Cerebellar nuclear complex (tissue), 1 donor: ENCODE measurements at places on chromosomes 13 and 19.
A peak's percentile ranks its signal among the peaks of the same experiment; 100 is the strongest.

DNA sequence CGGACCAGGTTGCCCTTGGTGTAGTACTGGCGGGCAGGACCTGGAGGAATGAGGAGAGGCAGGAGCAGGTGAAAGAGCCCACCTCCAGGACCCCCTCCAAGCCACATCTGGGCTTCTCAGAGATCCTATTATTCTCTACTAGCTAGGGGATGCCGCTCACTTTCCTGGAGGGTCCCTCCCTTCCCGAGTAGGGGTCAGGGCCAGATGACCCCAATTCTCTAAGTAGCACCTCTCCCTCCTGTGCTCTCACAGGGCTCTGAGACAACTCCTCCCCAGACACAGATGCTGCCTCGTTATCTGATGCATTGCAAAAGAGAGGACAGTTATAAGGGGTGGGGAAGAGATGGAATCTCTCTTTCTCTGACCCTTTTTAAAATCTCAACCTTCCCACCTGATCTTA is 22.9 kb downstream of the GP6 start:
- no peak for DNase-seq

DNA sequence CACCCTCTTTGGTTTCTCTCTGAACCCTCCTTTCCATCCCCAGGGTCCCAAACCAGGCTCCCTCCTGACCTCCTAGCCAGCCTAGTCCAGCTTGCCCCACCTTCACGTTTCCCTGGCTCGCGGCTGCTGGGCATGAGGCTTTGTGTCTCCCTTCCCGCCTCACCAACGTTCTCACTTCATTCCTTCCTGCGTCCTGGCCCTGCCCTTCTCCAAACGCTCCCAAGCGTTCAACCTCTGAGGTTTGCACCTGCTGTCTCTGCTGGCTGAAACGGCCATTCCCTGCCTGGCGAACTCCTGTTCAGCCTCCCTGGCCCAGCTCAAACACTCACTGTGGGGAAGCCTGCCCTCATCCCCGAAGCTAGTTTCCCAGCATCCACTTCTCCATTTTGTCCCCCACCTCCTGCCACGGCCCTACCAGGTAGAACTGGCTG is 12.4 kb downstream of the EPS8L1 start:
- no peak for DNase-seq

DNA sequence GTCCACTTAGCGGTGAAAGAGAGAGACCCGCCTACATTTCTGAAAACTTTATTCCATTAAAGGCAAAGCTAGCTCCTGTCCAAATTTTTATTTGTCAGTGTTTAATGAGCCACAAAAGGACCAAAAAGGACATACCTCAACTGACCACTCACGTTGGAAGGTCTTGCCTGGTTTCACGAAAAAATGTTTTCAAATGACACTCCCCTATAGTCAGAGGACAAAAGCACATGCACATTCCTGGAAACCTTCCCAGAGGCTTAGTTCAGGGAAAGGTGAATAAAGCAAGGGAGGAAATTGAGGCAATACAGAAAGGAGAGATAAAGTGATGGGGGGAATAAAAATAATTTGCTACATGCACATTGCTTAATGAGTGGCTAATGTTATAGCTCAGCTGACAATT is 55.6 kb downstream of the DOCK9 start:
- DNase-seq: no peak

- DNase-seq: no peak
Measured at GRCh38 chr19:6260912-6261650, 18.7 kb downstream of the MLLT1 start.

DNA sequence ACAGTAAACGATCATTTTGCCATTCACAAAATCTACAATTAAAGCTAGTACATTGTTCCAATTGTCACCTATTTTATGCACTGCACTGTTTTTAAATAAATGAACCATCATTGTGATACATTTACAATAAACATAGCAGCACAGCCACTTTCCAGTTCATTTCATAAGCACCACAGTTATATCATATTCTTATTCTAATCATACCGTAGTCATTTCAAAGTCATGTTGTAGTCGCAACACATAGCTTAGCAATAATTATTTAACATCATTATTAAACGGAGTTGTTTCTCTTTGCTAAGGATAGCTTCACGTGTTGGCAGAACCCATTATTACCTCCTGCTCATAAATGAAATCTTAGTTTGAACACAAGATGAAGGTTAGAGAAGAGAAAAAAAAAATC is 2.2 kb upstream of the PCDH9 start:
- DNase-seq: no peak

DNA sequence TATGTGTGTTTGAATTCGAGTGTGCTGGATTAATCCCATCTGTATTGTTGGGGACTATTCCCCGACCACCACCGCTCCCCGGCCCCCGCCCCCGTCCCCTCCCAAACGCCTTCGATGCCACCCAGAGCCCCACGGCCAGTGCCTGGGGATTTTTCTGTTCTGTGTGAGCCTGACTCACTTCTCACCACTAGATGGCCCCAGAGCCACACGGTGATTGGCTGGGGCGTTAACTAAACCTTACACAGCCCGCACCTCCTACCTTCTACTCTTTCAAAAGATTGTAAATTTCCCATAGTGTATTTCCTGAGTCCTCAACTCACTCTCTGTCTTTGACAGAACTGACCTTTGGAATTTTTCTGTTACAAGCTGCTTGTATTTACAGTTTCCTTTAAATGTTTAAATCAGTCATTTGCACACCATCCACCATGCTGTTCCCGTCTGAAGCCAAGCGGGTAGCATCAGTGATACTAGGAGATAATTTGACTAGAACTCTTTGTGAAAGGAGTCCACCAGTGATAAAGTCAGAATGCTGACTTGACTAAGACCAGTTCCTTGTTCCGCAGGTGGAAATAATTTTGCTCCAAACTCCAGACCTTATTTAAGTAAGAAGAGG is 61.4 kb downstream of the RFX2 start:
- DNase-seq: peak; percentile 49

DNA sequence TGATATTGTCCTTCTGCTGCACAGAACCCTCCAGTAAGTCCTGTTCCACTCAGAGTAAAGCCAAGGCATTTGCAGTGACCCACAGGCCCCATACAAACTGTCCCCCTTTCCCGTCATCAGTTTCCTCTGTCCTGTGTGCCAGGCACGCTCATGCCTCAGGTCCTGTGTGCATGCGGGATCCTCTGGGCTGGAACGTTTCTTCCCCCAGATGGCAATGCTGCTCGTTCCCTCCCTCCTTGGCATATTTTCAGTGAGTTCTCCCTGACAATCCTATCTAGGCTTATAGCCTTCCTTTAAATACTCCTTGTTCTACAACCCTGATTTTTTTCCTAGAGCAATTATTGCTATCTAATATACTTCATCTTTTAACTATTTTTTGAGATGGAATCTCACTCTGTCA is 5.7 kb downstream of the OPA3 start:
- DNase-seq: no peak

DNA sequence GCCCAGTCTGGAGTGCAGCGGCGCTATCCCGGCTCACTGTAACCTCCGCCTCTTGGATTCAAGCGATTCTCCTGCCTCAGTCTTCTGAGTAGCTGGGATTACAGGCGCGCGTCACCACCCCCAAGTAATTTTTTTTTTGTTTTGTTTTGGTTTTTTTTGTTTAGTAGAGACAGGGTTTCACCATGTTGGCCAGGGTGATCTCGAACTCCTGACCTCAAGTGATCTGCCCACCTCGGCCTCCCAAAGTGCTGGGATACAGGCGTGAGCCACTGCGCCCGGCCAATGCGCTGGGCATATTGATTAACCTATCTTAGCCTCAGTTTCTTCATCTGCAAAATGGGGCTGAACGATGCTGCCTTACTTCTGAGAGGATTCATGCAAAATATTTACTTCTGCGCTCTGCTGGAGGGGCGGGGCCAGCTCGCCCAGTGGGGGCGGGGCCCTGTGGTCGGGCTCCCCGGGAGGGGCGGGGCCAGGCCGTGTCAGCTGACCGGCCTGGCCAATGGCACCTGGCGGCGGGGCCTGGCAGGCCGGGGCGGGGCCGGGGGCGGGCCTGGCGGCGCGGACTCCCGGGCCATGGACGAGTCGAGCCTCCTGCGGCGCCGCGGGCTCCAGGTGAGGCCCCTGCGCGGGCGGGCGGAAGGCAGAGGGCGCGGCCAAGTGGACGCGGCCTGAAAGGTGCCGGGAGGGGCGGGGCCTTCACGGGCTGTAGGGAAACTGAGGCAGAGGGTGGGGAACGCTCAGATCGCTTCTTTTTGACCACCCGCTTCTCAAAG is at the start of gene MAST3:
Gene MAST3, plus strand, starts transcription at position 562 of the 776 bp plus-strand sequence. Its CDS starts 15 bp downstream, at position 577.
- DNase-seq: no peak

GRCh38 chr13:79917628-79918027 is 423.3 kb downstream of the SPRY2 start:
- DNase-seq: no peak
